NCI-H1694 treated with DMSO at 0.1 percent for 48 hours (cell line): ENCODE measurements at places on chromosomes 16 and 17.

DNA sequence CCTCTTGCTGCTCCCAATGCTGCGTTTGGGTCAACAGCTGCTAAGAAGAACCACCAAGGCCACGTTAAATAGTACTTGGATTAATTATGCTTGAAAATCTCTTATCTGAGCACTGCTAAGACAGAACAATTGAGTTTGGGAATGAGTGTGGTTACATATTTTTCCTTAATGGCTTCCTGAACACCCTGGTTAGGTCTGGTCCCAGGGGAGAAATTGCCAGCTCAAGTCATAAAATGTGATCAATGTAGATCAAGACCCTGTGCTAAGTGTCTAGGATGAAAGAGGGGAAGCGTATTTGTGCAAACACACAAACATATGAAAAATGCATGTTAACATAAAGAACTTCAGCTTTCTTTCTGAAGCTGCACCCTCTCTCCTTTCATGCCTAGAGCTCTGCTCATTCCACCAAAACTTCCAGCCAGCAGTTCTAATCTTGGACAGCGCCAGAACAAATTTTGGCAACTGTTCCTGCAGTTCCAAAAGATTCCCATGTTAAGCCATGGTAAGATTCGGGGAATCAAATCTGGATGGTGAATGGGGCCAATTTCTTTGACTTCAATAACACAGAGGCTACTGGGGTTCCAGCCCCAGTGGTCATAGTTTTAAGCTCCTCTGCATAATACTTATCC is 72.0 kb downstream of the ZFHX3 start:
- peak; percentile 8 for DNase-seq

GRCh38 chr16:6558126-6558525 is 774.5 kb upstream of the RBFOX1 start:
- no peak for DNase-seq

GRCh38 chr17:74356646-74357465 is 4.8 kb downstream of the BTBD17 start:
- DNase-seq: no peak

- no peak for DNase-seq
Observed at GRCh38 chr17:44202756-44203155, 3.1 kb upstream of the ATXN7L3 start.

DNA sequence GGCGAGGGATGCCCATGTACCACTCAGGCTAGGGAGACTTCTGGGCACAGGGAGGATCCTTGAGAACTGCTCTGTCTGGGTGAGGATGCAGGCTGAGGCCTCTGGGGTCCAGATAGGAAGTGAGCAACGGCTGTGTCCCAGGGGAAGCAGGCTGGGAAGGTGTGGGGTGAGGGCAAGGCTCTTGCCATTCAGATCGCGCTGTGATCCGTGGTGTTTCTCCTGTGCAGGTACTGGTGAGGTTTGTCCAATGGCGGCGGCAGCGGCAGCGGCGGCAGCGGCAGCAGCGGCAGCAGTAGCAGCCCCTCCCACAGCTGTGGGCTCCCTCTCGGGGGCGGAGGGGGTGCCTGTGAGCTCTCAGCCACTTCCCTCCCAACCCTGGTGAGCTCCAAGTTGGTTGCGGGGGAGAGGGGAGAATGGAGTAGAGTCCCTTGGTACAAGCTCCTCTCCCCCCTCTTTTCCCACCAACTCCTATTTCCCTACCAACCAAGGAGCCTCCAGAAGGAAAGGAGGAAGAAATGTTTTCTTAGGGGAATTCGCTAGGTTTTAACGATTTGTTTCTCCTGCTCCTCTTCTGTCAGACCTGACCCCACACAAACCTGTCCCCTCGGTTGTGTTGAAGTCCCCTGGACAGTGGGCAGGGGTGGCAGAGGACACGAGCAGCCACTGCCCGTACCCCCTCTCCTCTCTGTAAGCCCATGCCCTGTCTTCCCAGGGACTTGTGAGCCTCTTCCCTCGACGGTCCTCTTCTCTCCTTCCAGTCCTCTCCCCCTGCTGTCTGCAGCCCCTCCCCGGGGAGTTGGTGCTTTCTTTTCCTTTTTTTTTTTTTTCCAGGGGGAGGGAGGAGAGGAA is 1.9 kb upstream of the PRRT2 start:
- no peak for DNase-seq

- no peak for DNase-seq
Observed at GRCh38 chr17:4534928-4535666, 20.1 kb downstream of the MYBBP1A start.

DNA sequence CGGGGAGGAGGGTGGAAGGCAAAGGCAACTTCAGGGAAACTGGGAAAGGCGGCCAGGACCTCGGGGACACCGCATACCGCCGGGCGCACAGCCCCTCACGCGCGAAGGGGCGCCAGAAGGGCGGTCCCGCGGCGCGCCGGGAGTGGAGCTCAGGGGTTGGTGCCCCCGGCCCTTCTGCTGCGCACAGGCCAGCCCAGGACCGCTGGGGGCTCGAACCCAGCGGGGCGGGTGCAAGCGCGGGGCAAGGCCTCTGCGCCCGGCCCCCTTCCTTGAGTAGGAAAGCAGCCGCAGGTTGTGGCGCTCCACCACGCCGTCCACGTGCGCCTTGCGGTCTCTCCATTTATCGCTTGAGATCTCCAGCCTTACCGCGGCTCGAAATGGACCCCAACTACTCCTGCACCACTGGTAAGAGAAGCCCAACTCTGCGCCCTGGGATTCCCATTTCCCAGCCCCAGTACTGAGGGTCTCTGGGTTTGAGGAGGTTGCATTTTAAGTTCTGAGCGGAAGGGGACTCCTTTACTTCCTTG is 3.0 kb upstream of the MT1A start:
- DNase-seq: no peak
